ENCODE measurements at places on chromosomes 3 and 15. TPM values are rescaled to one million over a fixed set of nuclear protein-coding genes. Genes with fewer than 3 reads are reported as not detected.

The RARRES1 gene
- 9.2 TPM for total RNA-seq

The HEXA gene
- total RNA-seq, result 144 TPM

The IL12A gene
- total RNA-seq, result 0.96 TPM

The EXD1 gene
- not detected for total RNA-seq

The GXYLT2 gene
- total RNA-seq, result 1.5 TPM

The GOLGA8H gene
- total RNA-seq, result 2.8 TPM

The CRYBG3 gene
- total RNA-seq, result 6.5 TPM

The WDR72 gene
- total RNA-seq, result 7.0 TPM

The PAK6 gene
- total RNA-seq, result 0.87 TPM

The ACSBG1 gene
- total RNA-seq, result 0.39 TPM

The EMC7 gene
- 154 TPM for total RNA-seq

The DUOX1 gene
- not detected for total RNA-seq

The SAXO2 gene
- 3.3 TPM for total RNA-seq

The CMTM7 gene
- total RNA-seq, result 37.8 TPM

The SLC24A5 gene
- not detected for total RNA-seq

The GNAT1 gene
- total RNA-seq, result not detected

The TTLL13 gene
- 0.61 TPM for total RNA-seq

The NRG4 gene
- total RNA-seq, result 1.1 TPM

The SLC51A gene
- total RNA-seq, result not detected
